Thyroid gland (tissue), 4 donors: ENCODE measurements at places on chromosomes 6 and 20. TPM values are rescaled to one million over a fixed set of nuclear protein-coding genes. Genes with fewer than 3 reads are reported as not detected.

DNA sequence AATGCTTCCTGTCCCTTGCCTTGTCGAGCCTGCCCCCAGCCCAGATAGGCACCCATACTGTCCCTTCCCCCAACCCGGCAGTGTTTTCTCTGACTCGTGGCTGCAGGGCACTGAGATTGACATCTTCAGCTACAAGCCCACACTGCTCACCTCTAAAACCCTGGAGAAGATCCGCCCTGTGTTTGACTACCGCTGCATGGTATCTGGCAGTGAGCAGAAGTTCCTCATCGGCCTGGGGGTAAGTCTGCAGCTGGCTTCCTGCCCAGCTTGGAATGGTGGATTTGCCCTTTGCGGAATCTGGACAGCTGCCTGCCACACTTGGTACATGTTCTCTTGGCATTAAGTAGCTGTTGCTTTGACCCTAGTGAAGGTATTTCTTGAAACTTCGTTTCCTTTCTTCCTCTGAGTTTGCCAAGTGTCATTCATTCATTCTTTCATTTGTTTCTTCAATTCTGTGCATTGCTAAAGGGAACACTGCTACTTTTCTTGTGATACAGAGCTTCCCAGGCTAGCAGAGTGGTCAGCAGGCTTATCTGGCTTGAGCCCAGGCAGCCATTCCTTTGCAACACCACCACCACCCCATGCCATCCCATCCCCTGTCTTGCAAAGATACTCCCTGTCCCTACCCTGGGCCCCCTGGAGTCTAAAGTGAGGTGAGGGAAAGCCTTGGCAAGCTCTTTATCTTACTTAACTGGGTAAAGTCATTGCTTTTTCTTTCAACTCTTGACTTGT is 26.2 kb downstream of the CCDC167 start:
- peaks cover 5% of the 10 kb centered on the region for H3K4me1 ChIP-seq
- H3K27me3 ChIP-seq, result no peaks in the 10 kb centered on the region
- H3K27ac ChIP-seq, result no peak overlapping the region
- H3K36me3 ChIP-seq, result peaks cover 42% of the 10 kb centered on the region
- no peak overlapping the region for H3K4me3 ChIP-seq

- no peak for DNase-seq
- peaks cover 52% of the 10 kb centered on the region for H3K36me3 ChIP-seq
- H3K27ac ChIP-seq, result no peak overlapping the region
- H3K27me3 ChIP-seq, result no peaks in the 10 kb centered on the region
- no peaks in the 10 kb centered on the region for H3K4me1 ChIP-seq
These were observed 185.7 kb downstream of the SASH1 start for GRCh38 chr6:148528292-148528691.

Gene CCM2L
- total RNA-seq, result 9.5 TPM

Gene POPDC3
- total RNA-seq, result not detected

Gene MROH8
- total RNA-seq, result 4.5 TPM

DNA sequence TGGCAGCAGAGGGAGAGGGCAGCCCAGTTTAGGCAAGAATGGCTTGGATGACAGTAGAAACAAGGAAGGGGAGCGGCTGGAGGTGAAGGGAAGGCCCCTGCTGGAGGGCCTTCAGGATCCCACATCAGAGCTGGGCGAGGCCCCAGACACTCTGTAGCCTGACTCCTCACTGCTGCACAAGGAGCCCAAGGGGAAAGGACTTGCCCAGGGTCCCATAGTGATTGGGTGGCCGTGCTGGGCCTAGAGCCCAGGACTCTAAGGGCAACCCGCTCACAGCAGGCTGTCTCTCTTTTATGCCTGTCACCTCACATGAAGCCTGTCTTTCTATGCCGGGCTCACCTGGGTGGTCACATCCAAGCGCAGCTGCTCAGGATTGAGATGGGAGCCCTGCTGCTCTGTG is 9.3 kb downstream of the AARS2 start:
- no peaks in the 10 kb centered on the region for H3K27me3 ChIP-seq
- peaks cover 36% of the 10 kb centered on the region for H3K36me3 ChIP-seq
- no peaks in the 10 kb centered on the region for H3K4me1 ChIP-seq
- DNase-seq, result no peak
- H3K4me3 ChIP-seq, result no peak overlapping the region

GRCh38 chr6:146948790-146949342 is 255.4 kb upstream of the STXBP5 start:
- H3K27ac ChIP-seq, result no peak overlapping the region
- H3K4me1 ChIP-seq, result no peaks in the 10 kb centered on the region

- DNase-seq, result no peak
- no peak overlapping the region for H3K4me3 ChIP-seq
These were observed 21.8 kb upstream of the LRRN4 start for GRCh38 chr20:6075428-6076219.

Gene TMEM151B
- not detected for total RNA-seq

DNA sequence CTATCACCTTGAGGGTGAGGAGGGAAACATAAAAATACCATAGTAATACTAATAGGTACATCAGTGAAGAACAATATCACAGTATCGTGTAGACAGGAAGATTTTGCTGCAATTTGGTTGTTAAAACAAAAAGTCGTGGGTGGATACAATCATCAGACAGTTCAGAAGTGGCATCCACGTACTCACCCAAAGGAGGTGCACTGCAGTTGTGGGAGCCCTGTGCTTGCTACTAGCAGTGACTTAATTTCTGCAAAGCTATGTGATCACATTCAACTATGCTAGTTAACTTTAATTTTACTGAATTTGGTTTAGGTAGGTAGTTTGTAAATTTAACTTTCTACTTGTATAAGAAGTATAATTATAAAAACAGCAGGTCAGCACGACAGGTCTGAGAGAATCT is 188.2 kb upstream of the SGK1 start:
- peaks cover 6% of the 10 kb centered on the region for H3K4me1 ChIP-seq
- no peaks in the 10 kb centered on the region for H3K36me3 ChIP-seq
- H3K27me3 ChIP-seq, result no peaks in the 10 kb centered on the region
- no peak overlapping the region for H3K27ac ChIP-seq
- H3K4me3 ChIP-seq, result no peak overlapping the region

DNA sequence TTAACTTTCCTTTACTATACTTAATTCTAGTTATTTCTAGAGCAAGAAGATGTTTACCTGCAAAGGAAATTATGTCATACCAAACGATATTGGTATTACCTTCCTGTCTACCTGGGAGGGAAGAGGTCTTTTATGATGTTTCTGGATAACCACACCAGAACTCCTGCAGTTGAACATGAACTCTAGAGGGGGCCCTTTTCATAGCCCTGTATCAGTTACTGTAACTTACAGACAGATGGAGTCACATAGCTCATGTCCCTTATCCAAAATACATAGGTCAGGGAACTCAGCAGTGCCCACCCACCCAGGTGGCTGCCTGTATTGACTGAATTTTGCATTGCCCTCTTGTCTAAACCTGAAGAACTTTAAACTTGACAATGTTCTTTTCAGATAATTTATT is 35.1 kb upstream of the MYL9 start:
- no peak for DNase-seq
- no peaks in the 10 kb centered on the region for H3K27me3 ChIP-seq
- no peaks in the 10 kb centered on the region for H3K4me1 ChIP-seq
- H3K36me3 ChIP-seq, result peaks cover 34% of the 10 kb centered on the region

- no peaks in the 10 kb centered on the region for H3K4me1 ChIP-seq
- H3K4me3 ChIP-seq, result no peak overlapping the region
- no peaks in the 10 kb centered on the region for H3K27me3 ChIP-seq
- H3K36me3 ChIP-seq, result no peaks in the 10 kb centered on the region
These were observed 718.0 kb downstream of the UTRN start for GRCh38 chr6:145003145-145003544.

DNA sequence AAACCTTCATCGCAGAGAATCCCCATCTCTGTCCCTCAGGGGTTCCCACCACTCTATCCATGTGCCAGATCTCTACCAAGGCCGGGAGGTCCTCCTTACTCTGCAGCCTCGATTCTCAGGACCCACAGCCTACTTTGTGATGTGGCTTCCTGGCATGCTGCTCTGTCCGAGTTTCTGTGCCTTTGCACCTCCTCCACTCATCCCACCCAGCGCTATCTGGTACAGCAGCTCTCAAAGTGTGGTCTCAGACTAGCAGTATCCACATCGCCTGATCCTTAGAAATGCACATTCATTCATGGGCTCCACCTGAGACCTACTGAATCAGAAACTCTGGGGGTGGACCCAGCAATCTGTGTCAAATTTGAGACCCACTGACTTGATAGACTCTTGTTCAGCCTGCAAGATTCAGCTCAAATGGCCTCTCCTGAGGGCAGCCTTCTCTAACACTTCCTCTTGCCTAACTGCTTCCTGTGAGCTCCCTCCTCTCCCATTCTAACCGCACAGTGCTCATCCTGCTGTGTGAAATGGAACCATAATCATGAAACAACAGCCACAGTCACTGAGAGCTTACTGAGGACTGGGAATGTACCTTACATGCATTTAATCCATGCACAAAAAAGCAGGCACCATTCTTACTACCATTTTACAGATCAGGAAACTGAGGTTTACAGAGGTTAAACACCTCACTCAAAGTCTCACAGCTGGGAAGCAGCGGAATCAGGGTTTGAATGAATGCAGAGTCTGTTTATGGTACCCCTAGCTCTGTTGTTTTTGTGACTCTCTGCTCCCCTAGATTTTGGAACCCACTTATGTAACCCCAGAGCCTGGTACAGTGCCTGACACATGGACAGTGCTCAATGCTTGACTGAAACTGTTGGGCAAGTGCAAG is 69.4 kb downstream of the JPH2 start:
- no peaks in the 10 kb centered on the region for H3K4me1 ChIP-seq
- no peak for DNase-seq
- H3K27me3 ChIP-seq, result no peaks in the 10 kb centered on the region
- no peak overlapping the region for H3K4me3 ChIP-seq
- no peak overlapping the region for H3K27ac ChIP-seq

- DNase-seq, result no peak
- no peaks in the 10 kb centered on the region for H3K27me3 ChIP-seq
- H3K27ac ChIP-seq, result no peak overlapping the region
- H3K4me1 ChIP-seq, result no peaks in the 10 kb centered on the region
These were observed 18.5 kb upstream of the SLC16A10 start for GRCh38 chr6:111068866-111069234.
